ENCODE measurements at places on chromosomes 11 and 22.

GRCh38 chr22:48055827-48056226 is 1293.4 kb downstream of the TBC1D22A start:
- no peak for DNase-seq

GRCh38 chr11:22797047-22797446 is 32.6 kb downstream of the SVIP start:
- no peak for DNase-seq

GRCh38 chr22:48368975-48369525 is 1458.6 kb downstream of the BRD1 start:
- no peak for DNase-seq

GRCh38 chr11:96967616-96968015 is 577.8 kb downstream of the JRKL start:
- DNase-seq = no peak

DNA sequence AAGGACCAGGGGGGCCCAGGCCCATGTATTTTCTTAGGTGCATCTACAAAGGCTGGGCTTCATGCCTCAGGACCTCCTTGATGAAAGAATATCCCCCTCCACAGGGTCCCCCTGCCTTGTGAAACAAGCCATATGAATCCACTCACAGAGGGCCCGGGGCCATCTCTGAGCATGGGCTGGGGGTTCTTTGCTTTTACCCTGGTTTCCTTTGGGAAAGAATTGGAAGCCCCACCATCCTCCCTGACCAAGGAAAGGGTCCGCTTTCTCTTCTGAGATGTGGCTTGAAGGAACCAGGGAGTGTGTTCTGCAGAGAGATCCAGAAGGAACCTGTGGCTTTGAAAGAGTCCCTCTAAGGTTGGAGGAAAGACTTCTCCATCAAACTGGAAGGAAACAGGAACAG is 9.2 kb upstream of the ANO1 start:
- no peak for DNase-seq

Measured in NCI-H1105 (cell line).